NCI-H1930 (cell line): ENCODE measurements at places on chromosomes 4 and X.
A peak's percentile ranks its signal among the peaks of the same experiment; 100 is the strongest.

GRCh38 chr4:87075876-87076275 is 141.1 kb downstream of the AFF1 start:
- no peak for DNase-seq

DNA sequence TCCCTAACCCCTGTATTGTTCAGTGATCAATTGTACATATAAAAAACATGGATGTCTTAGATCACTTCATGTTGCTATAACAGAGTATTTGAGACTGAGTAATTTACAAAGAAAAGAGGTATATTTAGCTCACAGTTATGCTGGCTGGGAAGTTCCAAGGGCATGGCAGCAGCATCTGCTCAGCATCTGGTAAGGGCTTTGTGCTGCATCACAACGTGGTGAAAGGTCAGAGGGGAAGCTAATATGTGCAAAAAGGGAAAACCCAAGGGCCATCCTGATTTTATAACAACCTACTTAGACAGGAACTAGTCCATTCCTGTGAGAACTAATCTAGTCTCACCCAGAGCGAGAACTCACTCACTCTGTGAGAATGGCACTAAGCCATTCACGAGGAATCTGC is 128.2 kb upstream of the OTUD4 start:
- no peak for DNase-seq

DNA sequence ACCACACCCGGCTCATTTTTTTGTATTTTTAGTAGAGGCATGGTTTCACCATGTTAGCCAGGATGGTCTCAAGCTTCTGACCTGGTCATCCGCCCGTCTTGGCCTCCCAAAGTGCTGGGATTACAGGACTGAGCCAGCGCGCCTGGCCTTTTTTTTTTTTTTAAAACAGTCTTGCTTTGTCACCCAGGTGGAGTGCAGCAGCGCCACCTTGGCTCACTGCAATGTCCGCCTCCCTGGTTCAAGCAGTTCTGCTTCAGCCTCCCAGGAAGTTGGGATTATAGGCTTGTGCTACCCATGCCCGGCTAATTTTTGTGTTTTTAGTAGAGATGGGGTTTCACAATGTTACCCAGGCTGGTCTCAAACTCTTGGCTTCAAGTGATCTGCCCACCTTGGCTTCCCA is 28.9 kb downstream of the ZFX start:
- DNase-seq, result no peak

GRCh38 chr4:164596318-164596878 is 157.5 kb upstream of the SMIM31 start:
- no peak for DNase-seq

GRCh38 chr4:60897415-60897814 is 302.7 kb upstream of the ADGRL3 start:
- DNase-seq, result no peak

- DNase-seq, result no peak
These were observed 32.8 kb downstream of the CENPC start for GRCh38 chr4:67512501-67512900.

DNA sequence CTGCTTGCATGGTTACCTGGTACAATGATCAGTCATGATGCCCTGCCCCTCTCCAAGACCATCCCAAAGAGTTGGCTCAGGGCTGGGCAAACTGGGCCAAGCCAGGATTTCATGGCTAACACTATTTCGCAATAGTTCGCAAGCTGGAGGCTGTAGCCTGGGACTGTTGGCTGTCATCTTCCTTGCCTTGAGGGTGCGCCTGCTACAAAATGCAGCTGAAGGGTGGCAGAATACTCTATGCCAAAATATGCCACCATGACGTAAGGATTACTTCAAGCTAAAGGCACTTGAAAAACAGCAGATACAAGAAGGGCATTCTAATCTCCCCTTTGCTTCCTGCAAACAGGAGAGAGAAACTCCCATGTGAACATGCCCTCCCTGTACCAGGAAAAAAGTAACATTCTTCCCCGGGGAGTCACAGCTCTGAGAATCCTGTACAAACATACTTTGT is 21.0 kb downstream of the SAT1 start:
- DNase-seq, result no peak

DNA sequence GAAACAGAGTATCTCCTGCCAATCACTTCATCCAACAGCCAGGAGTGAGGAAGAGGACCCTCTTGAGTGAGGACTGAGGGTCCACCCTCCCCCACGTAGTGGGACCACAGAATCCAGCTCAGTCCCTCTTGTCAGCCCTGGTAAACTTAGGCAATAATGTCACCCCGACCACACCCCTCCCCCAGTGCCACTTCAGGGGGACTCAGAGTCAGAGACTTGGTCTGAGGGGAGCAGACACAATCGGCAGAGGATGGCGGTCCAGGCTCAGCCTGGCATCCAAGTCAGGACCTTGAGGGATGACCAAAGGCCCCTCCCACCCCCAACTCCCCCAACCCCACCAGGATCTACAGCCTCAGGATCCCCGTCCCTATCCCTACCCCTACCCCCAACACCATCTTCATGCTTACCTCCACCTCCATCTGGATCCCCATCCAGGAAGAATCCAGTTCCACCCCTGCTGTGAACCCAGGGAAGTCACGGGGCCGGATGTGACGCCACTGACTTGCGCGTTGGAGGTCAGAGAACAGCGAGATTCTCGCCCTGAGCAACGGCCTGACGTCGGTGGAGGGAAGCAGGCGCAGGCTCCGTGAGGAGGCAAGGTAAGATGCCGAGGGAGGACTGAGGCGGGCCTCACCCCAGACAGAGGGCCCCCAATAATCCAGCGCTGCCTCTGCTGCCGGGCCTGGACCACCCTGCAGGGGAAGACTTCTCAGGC is at the start of the genes CSAG1 and MAGEA12:
TSS of gene CSAG1 (minus strand) at position 461 of the 715 bp plus-strand sequence. CDS start 1,261 bp downstream, outside the sequence.
TSS of gene MAGEA12 (plus strand) at position 497 of the 715 bp plus-strand sequence. CDS start 2,405 bp downstream, outside the sequence.
- DNase-seq, result peak; percentile 73

- no peak for DNase-seq
These were observed 484.2 kb upstream of the HS3ST1 start for GRCh38 chr4:11912886-11913285.

GRCh38 chr4:11069083-11069482 is 359.6 kb downstream of the HS3ST1 start:
- DNase-seq, result no peak

GRCh38 chr4:70577220-70577927 is 14.7 kb upstream of the AMBN start:
- DNase-seq, result no peak

- no peak for DNase-seq
These were observed 103.3 kb upstream of the TLR3 start for GRCh38 chr4:185965426-185966384.

- DNase-seq, result no peak
These were observed 97.5 kb upstream of the STX18 start for GRCh38 chr4:4639370-4639769.

DNA sequence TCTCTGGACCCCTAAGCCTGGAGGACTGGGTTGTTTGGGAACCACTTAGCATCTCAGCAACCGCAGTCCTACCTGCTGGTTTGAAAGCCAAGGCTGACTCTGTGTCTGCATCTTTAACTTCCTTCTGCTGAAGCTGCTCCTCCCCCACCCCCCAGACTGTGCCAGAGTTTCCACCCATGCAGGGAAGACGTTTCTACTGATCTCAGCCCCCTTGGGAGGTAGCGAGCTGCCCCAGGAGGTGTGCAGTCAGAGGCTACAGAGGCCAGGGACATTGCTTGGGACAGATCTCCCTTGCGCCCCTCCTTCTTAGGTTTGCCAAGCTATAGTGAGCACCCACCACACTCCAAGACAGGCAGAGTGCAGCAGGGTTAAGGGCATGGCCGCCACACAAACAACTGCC is 4.7 kb upstream of the FATE1 start:
- no peak for DNase-seq

GRCh38 chrX:6678313-6678712 is 143.4 kb upstream of the VCX3A start:
- no peak for DNase-seq

DNA sequence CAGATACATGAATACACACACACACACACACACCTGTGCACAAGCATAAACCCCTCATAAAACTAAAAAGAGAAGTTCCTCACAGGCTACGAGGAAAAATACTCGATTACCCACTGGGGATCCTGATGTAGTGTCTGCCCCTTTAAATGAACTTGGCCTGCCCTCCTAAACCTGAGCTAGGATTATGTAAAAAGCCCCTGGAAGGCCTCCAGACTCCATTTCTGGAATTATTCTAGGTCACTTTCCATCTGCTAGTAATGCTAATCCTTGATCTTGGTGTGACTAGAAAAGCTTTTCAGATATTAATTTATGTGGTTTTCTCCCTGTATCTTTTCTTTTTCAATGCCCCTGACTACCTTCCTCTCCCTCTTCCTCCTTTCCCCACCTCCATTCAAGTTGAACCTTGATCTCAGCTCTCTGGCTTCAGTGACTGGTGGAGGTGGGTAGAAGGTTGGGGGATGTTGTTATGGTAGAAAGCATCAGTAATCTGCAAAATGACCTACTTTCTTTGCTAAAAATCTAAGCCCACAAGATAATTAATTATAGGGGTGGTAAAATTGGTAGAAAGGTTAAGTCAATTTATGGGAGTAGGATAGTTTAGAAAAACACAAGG is 25.5 kb upstream of the ZNF330 start:
- DNase-seq, result no peak

DNA sequence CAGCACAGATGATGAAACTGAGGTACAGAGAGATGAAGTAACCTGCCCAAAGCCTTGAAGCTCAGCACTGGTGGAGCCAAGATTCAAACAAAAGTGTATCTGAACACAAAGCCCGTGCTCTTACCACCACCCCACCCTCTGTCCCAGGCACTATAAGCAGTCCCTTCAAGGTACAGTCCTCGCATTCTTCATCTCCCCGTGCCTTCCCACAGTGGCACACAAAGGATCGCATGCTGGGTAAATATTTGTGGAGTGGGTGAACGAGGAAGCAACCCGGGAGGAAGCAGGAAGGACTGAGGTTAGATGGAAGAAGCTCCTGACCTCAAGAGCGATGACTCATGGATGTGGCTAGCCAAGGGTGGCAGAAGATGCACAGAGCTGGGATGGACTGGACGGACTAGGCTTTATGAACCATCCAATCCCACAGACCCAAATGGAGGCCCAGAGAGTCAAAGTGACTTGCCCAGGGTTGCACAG is 18.4 kb downstream of the IQSEC2 start:
- DNase-seq, result no peak

GRCh38 chr4:41839916-41840854 is 91.7 kb upstream of the PHOX2B start:
- DNase-seq, result no peak

DNA sequence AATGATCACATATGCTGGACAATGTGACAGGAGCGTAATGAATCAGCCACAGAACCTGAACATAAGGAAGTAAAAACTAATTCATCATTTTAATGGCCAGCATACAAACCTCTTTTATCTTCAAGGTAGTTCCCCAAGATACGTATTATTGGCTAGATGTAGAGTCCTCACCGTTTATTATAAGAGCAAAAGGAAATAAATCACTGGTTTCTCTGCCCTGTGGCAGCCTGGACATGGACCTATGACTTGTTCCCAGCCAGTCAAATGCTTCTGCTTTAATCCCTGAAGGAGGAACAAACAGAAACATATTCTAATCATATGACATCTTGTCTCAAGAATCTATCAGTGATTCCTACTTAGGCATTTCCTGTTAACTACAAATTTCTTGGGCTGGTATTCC is 86.8 kb upstream of the FAM241A start:
- DNase-seq, result no peak

DNA sequence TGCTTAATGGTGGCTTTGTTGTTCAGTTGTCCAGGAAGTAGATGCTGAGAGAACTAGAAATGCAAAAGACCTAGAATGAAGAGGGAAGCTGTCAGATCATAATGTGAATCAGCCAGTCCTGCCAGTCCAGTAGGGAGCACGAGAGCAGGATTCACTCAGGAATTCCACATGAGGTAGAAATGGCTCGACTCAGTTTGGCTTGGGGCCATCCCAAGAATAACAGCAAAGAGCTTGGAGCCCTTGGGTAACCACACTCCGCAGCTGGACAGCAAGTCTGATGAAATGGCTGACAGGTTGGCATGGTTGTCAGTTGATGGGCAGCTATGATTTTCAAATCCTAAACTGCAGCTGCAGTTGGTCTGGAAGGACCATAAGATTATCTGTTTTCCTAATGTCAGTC is 44.5 kb upstream of the WDR1 start:
- DNase-seq, result no peak

DNA sequence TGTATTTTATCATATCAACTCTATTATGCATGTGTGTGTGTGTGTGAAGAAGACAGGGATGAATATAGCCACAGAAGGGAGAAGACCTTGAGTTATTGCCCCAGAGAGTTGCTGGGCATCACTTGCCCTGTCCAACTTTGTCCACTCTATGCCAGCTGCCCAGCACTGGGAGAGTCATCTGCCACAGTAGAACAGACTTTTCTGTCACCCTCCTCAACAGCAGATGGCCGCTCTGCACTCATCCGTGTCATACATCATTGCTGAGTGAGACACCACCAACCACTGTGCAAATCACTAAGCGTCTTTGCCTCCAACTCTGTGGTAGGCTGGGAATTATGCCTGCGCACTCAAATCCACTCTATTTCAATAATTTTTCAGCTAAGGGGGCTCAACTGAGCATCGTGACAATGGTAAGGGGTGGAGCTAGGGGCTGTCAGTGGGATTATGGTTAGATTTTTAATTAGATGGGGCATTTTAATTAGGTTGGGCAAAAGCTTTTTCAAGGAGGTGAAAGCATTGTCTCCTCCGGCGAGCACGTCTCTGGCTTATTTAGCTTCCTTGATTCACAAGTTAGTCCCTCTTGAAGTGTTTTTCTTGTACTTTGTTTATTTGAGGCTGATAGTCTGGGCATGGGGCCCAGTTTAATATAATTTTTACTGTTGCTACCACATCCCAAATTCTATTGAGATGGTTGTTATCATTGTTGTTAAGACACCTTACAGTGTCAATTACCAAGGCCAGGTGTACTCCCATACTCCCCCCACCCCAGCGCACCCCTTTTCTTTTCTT is 100.1 kb upstream of the KLF3 start:
- DNase-seq, result no peak

DNA sequence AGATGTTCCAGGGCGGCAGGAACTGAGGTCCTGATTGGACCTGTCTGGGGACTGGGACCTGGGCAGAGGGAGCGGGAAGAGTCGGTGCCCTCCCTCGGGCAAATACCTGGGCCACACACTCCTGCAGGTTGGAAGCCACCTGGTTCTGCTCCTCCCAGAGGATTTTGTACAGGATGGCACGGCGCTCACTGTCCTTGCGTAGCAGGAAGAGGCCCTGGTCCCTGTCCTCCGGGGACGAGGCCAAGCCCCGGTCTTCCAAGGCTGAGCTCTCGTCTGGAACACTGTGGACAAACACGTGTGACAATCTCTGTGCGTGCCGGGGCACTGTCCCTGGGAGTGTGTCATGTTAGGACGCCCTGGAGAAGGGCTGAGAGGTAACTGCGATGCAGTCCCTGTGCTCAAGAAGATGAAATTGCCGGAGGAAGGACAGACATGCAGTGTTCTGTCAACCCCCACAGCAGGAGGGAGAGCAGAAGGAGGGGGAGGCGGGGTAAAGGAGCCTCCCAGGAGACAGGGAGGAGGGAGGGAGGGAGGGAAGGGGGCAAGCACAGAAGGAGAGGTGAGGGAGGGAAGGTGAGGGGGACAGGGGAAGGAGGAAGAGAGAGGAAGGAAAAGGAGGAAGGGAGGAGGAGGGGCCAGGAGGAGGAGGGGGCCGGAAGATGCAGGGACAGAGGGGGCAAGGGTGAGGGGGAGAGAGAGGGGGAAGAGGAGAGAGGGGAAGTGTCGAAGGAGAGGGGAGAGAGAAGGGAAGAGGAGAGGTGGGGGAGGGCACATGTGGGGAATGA is 29.0 kb downstream of the PDHA1 start:
- no peak for DNase-seq

- DNase-seq, result no peak
These were observed 292.1 kb downstream of the PRDM5 start for GRCh38 chr4:120630427-120630826.
